ENCODE measurements at places on chromosomes 12 and 14. TPM values are rescaled to one million over a fixed set of nuclear protein-coding genes. Genes with fewer than 3 reads are reported as not detected.

The SLC6A15 gene
- total RNA-seq, result 38.1 TPM

The BCL11B gene
- total RNA-seq, result 5.9 TPM

DNA sequence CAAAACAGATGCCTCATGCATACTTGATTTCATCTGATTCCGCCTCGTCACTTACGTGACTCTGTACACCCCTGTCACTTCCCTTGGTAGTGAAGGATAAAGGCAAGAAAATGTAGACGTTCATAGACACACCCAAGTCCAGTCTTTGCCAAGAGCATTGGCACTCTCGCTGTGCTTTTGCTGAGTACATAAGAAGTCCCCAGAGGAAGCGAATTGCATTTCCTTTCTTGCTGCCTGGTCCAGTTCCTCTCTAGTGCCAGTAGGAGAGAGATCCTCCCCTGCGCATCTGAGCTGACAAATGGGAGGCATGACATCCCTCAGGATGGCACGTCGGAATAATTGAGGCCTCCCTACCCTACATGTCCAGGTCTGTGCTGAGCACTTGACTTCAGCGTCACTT, 21.3 kb upstream of the RIN3 start:
- DNase-seq, result no peak

DNA sequence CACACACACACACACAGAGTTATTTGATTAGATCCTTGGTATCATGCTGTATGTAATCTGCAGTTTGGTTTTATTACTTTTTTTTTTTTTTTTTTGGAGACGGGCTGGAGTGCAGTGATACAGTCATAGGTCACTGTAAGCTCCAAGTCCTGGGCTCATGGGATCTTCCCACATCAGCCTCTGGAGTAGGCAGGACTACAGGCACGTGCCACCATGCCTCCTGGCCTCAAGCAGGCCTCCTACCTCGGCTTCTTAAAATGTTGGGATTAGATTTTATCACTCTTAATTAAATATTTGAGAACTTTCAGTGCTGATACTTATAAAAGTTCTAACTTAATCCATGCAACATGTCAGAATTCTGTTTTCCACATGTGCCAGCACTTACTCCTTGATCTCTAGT, 31.3 kb upstream of the PSEN1 start:
- no peak for DNase-seq

The IQSEC3 gene
- 3.6 TPM for total RNA-seq

DNA sequence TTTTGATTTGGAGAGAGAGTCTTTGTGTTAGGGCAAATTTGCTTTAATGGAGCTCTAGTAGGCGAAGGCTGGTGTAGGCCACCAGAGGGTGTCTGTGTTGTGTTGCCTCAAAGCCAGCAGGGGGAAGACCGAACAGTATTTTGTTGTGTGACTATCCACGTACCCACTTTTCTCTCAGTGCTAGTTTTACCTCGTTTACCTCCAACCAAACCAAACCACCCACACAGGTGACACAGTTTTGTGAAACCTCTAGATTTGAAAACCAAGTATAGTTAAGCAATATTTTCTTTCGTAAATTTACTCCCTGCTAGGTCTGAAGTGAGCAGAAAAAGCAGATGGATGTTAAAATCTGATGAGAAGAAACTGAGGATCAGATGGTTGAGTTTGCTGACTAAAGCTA, 36.3 kb upstream of the NPFF start:
- peak; percentile 47 for DNase-seq

The PRR4 gene
- not detected for total RNA-seq

- no peak for DNase-seq
Observed at GRCh38 chr12:129332286-129332685, 479.0 kb downstream of the GLT1D1 start.

GRCh38 chr14:101024686-101025085, 121.2 kb upstream of the RTL1 start:
- DNase-seq, result no peak

DNA sequence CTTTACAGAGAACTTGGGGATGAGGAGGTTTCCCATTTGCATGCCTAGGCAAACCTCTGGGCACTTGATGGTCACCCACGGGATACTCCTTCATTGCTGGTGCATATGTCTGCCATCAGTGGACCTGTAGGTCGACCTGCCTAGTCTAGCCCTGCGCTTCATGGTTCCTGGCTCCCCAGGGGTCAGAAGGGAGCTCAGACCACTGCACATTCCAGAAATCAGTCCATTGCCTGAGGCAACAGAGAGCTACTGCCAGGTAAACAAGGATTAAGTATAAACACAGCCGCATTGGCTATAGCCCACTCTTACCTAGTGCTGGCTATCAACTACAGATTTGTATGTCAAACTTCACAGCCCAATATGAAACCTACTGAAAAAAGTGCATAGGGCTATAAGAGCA, 476.4 kb downstream of the SOX5 start:
- DNase-seq, result no peak

DNA sequence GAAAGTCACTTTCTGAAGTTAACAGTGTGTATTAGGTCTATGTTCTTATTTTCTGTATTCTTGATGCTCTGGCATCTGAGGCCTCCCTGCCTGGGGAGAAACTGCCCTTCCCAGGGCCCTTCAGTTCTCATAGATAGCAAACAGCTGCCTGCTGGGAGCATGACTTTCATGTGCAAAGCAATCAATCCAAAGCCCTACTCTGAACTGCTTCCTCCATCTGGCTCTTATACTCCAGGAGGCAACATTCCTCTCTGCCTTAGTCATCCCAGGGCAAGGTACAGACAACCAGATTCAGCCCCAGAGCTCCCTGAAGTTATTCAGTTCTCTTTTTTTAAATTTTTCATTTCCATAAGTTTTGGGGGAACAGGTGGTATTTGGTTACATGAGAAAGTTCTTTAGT, 41.7 kb upstream of the RIN3 start:
- peak; percentile 51 for DNase-seq

DNA sequence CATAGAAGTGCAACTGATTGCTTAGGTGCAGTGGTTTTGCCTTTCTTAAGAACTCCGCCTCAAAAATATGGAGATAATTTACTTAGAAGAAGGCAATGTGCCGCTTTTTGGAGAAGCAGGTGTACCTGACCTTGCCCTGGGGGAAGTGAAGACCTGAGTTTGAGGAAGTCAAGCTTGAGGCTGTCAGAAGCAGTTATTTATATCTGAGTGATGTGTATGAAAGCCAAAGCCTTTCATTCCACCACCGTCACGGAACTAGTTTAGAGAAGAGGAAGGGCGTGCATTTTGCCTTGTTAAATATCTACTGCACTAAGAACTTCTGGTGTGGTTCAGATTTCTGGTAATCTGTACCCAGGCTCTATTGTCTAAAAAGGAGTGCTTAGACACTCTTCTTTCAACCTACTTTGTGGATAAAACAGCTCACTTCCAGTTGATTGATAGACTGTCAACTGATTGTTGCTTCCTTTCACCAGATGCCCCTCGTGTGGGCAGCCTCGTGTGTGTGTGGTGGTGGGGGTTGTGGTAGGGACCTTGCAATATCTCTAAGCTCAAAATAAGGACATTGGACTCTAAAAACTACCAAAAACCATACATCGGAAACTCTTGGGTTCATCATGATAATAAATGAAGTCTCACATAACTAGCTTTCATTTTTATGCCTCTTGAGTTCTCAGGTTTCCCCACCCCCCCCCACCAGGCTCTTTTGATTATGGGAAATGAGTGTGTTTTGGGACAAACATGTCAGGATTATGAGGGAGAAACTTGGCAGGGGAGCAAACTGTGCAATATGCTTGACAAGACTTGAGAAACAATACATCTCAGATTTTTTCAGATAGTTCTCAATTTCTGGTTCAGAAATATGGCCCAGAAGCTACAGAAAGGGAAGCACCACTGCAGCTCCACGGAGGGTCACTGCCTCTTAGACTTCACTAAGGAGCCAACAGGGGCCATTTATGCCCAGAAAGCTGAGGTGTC, 78.6 kb downstream of the ARF6 start:
- no peak for DNase-seq

DNA sequence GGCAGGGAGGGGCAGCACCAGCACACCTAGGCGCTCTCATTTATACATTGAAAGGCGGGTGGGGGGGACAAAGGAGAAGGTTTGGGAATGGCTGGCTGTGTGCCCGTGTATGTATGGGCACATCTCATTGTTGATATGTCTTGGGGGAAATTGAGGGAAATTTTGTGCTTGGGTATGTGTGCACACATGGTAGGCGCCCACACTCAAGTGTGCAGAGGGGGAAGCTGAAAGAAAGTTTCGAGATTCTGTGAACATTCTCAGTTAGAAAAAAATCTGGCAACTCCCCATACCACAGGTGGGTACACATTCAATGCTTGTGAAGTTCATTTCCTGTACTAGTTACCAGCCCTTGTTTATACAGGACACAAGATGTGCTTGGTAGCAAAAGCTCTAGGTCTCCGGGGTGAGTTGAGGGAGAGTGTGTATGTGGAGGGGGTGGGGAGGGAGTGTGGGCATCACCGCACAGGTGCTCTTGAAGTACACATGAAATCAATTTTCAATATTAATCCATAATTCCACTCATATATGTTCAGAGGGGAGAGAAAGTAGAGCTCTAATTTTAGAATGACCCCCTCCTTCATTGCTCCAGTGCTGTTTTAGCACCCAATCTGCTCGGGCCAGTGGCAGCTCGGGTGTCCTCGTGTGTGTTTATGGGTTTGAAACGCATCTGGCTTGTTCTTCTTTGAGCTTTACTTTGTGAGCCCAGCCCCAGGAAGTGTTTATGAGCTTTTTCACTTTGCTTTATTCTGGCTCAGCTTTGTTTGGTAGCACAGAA, 286.0 kb downstream of the ZFP36L1 start:
- DNase-seq, result no peak

The KRT79 gene
- not detected for total RNA-seq

- no peak for DNase-seq
Observed at GRCh38 chr12:89134213-89134770, 218.0 kb downstream of the DUSP6 start.

The PPM1H gene
- 36.1 TPM for total RNA-seq

The ISCU gene
- 82.3 TPM for total RNA-seq

GRCh38 chr12:64995816-64996215, 125.3 kb downstream of the WIF1 start:
- DNase-seq, result no peak

GRCh38 chr14:62655166-62655565, 390.1 kb downstream of the KCNH5 start:
- DNase-seq, result no peak

The DLGAP5 gene
- 150 TPM for total RNA-seq

- DNase-seq, result no peak
Observed at GRCh38 chr12:9730591-9730990, 2.3 kb downstream of the CLECL1 start.

GRCh38 chr14:106209755-106210154, 683.4 kb downstream of the TMEM121 start:
- DNase-seq, result no peak

- no peak for DNase-seq
Observed at GRCh38 chr14:81432219-81432661, 32.1 kb upstream of the STON2 start.

GRCh38 chr14:102711207-102711606, 66.0 kb upstream of the TRAF3 start:
- peak; percentile 43 for DNase-seq

DNA sequence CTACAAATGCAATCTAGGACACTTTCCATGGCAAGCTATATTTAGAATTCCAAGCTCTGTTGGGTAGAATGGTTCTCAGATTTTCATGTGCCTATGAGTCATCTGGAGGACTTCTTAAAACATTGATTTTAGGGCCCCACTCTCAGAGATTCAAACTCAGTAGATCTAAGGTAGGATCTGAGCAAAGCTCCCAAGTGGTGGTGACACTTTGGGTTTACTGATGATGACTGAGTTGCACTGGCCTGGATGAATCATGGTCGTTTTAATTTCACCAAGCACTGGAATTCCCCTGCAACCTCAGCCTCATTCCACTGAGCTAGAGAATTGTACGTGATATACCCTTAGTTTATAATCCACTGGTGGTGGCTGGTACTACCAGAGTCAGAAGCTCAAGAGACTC, 86.5 kb downstream of the PPM1H start:
- no peak for DNase-seq

- no peak for DNase-seq
Observed at GRCh38 chr12:4825011-4825858, 84.5 kb upstream of the KCNA1 start.

- no peak for DNase-seq
Observed at GRCh38 chr12:3667485-3667884, 85.4 kb downstream of the CRACR2A start.

The TSPAN8 gene
- not detected for total RNA-seq

DNA sequence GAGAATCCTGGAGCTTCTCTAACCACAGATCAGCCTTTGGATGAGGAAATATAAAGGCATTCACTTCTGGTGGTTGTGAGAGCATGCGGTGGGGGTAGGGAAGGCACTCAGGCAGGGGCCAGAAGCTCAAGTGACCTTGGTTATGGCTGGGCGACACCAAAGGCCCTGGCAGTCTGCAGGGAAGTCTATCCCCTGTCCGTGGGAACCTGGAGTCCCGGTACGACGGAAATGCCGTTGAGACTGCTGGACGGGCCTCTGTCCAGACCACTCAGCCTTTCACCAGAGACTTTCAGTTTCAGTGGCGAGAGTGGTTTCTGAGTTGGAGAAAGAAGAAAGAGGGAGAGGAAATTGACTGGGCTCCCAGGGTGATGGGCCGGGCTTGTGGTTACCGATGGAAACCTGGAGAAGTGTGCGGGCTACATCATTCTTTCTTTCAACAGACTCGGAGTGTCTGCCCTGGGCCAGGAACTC, 20.9 kb downstream of the ISCA2 start:
- DNase-seq, result no peak

The RIN3 gene
- 1.9 TPM for total RNA-seq

- no peak for DNase-seq
Observed at GRCh38 chr12:96274331-96274730, 80.2 kb downstream of the ELK3 start.

- no peak for DNase-seq
Observed at GRCh38 chr12:106135781-106136180, 3.0 kb downstream of the NUAK1 start.

- DNase-seq, result no peak
Observed at GRCh38 chr12:22268406-22268805, 66.1 kb downstream of the ST8SIA1 start.

- no peak for DNase-seq
Observed at GRCh38 chr14:94761997-94762377, 7.9 kb downstream of the GSC start.

- no peak for DNase-seq
Observed at GRCh38 chr12:109952160-109952858, 43.9 kb downstream of the GIT2 start.

DNA sequence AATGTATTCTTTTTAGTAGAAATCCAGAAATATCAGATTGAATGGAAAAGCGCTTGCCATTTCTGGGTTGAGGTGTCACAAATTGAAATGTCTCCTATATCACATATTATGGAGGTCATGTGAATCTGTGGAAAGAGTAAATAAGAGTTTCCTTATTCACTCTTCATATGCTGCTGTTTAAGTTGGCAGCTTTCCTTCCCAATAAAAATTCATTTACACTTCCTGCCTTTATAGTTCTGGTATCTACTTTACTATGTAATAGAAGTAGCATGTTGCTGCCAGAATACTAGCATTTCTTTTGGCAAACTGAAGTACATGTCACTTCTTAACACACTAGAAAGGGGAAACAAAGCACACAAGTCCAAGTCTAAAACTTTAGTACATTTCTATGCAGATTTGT, 60.8 kb downstream of the SDR9C7 start:
- DNase-seq, result no peak

The SOAT2 gene
- total RNA-seq, result not detected

GRCh38 chr12:16606991-16607390, 1.0 kb upstream of the LMO3 start:
- no peak for DNase-seq

Data from H1 (cell line).